Astrocyte of the spinal cord (primary cell): ENCODE measurements at places on chromosomes 4 and X.

DNA sequence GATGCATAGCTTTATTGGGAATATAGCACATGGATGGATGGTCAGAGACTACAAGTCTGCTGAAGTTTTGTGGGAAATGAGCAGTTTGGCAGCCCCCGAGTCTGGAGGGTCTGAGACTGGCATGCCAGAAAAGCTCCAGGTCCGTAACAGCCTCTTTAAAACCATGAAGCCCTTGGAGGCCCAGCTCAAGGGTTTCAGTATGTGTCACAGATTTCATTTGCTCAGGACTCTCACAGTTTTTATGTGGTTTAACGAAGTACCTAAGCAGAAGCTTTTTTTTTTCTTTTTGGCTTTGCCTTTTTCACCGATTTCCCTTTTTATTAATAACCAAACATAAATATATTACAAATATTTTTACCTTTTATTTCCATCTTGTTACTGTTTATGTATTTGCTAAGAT, 30.6 kb upstream of the TMEM184C start:
- no peak for DNase-seq

DNA sequence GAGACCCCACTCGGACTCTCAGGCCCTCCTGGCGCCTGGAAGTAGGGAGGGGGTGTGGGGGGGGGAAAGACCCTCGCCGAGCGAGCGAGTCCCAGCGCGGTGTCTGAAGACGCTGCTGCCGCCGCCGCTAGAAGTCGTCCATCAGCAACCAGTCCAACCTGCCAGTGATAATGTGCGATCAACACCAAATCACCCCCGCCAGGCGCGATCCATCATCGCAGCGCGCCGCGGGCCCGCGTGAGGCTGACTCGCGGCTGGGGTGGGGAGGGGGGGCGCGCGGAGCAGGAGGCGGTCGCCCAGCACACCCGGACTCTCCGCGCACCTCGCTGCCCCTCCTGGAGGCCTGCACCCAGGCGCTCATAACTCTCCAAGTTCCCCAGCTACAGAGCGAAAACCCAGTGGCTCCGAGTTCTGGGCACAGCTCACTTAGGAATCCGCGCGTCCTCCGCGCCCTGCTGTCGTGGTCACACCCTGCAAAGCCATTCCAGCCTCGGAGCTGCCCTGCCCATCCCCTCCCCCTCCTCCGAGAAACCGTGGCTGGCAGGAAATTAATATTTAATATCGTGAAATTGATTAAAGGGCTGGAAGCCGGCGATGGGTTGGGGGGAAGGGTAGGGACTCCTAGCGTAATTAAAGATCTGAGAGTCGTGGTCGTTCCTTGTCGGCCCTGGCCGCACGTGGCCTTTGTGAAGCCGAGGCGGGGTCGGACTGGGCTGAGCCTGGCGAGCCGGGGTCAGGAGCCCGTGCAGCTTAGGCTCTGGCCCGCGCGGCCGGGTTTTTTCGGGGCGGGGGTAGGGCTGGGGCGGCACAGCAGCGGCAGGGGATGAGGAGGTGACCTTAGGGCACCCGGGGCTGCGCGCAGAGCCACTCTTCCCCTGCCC, 58.1 kb upstream of the BCOR start:
- DNase-seq = no peak

DNA sequence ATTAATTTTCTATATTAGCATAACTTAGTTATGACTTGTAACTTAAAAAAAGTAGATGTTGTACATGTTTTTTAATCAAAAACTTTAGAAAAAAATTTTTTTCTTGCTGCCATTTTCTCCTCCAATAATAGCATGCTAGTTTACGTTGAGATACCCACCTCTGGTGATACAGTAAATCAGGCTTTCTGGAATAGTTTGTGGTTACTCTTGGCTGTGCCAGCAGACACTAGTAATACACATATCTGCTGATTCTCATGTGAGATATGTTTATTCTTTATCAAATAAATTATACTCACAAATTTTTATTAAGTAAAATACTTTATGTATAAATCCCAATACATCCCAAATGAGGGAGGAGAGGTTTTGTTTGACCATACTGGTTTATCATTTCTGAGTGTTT, 117.3 kb downstream of the KLHL8 start:
- no peak for DNase-seq

- no peak for DNase-seq
These were observed 782.8 kb upstream of the MAGEB2 start for GRCh38 chrX:29432534-29432933.

DNA sequence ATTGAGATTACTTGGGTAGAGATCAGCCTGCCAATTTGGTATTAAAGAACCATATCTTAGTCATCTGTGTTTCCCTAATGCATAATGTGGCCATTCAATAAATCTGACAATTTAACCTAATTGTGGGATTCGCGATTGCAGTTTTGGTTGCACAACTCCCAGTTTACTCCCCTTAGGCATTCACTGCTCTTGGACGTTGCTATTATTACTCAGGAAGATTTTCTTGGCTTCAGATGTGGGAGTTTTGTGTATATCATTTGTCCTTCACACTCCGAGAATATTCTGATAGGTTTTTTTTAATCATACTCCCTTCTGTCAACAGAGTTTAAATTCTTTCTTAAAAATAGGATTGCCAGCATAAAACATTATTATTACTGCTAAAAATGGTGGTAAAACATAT, 22.0 kb upstream of the TRPC3 start:
- no peak for DNase-seq

DNA sequence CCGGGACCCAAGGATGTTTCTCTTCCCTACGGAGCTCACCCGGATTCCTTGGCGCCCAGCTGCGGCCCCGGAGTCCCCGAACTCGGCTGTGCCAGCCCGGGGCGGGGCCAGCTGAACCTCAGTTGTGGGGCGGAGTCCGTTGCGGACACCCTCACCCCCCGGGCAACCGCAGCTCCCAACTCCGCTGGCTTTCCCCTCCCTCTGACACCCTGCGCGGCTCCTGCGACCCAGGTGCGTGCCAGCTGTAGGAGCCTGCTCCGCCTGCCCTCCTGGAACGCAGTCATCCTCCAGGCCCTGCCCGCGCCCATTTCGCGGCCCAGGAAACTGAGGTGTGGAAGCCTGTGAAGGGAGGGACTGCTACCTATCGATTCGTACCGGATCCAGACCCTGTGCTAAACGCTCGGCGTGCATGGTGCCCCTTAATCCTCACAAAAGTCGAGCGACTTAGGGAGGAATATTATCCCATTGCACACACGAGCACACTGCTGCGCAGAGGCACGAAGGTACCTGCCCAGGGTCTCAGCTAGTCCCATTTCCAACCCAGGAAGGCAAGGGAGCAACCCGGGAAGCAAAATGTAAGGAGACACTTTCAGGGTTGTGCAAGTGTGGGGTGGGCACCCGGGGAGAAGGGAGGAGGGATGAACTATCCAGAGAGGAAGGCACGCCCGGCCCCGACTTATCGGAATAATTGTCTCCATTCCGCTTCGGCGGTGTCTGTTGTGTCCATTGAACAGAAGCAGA, 12.3 kb downstream of the MSX1 start:
- DNase-seq = no peak

DNA sequence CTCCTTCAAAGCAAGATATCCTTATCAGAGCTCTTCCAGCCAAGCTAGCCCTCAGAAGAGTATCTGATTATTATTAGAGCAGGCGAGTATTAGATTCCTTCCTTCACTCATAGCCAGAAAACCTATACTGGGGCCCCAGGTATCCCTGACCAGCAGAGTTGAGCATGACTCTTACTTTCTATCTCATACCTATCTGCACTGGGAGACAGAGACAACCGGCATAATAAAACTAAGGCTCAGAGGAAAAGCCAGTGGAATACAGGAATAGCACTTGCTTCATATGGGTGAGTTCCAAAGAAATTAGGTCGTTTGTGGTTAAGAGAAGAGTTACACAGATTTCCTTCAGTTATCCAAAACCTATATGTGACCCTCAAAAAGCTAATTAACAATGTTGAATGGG, 41.8 kb upstream of the COX7B2 start:
- no peak for DNase-seq

DNA sequence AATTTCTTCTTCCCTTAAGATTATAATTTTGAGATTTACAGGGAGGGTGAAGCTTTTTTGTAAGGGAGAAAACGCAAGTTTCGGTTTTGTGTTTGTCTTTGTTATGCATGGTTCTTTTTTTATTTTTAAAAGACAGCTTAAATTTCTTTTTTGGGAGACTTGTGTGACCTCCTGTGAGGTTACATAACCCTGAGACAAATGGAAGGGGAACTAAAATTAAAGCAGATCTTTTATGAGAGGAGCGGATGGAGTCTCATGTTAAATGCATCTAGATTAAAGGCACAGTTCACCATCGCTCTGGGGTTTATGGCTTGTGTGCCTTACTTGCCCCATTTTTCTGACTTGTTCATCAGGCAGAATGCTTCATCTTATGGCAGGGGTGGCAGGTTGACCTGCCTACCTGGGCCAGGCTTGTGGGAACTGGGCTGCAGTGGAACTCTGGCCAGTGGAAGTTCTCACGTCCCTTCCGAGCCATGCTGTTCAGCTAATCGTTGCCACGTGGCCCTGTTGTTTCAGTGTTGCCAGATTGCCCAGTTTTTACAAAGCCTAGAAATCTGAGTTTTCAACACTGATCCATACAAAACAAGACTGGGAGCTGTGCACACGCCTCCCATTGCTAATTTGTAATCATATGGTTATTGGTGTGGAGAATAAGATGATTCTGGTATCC, 291.8 kb downstream of the ARHGAP10 start:
- no peak for DNase-seq

GRCh38 chrX:101208152-101208905, 11.3 kb upstream of the DRP2 start:
- DNase-seq = peak; percentile 31

DNA sequence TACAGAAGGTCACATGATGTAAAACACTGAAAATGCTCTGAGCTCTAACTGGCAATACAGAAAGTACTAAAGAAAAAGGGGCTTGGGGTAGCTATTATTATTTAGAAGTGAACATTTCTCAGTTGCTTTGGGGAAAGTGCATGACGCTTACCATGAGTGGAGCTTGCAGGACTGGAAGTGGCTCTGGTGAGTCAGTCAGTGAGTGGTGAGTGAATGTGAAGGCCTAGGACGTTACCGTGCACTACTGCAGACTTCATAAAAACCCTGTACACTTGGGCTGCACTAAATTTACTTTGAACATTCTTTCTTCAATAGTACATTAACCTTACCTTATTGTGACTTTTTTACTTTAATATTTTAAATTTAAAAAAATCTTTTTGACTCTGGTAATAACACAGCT, 89.3 kb upstream of the ENPP6 start:
- peak; percentile 22 for DNase-seq

GRCh38 chr4:38682336-38682735, 18.3 kb downstream of the KLF3 start:
- no peak for DNase-seq

DNA sequence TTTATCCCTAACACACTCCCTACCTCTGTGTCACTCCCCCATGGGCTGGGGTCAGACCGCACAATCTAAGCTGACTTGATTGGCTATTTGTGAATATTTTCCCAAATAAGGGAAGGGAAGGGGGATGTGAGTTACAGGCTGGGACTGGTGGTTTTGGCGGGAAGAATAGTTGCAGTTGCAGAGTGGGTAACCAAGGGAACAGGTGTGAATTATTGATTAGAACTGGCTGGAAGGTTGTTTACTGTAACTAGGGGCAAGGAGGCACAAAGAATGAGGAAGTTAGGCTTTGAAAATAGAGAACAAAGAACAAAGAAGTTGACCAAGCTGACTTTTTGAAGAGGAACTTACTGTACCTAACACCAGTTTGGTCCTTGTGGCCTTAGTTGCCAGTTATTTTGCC, 88.0 kb upstream of the XAGE2 start:
- DNase-seq = no peak

- DNase-seq = no peak
These were observed 9.9 kb upstream of the SMIM20 start for GRCh38 chr4:25903900-25904747.

- no peak for DNase-seq
These were observed 102.1 kb upstream of the KLF8 start for GRCh38 chrX:56130031-56130430.

DNA sequence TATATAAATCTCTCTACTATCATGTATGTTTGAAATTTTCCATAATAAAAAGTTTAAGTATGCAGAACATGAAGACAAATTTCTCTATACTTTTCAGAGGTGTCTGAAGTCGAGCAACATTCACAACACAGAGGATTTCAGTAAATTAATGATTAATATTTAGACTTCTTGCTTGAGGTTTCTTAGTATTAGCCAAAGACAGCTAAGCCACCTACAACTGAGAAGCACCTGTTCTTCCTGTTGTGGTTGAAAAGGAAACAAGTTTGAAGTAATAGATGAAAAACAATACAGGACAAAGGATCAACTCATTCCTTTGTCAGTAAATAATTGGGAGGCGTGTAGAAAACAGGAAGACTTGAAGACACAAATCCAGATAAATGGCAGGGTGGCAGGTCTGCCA, 21.1 kb downstream of the SCML1 start:
- DNase-seq = no peak

DNA sequence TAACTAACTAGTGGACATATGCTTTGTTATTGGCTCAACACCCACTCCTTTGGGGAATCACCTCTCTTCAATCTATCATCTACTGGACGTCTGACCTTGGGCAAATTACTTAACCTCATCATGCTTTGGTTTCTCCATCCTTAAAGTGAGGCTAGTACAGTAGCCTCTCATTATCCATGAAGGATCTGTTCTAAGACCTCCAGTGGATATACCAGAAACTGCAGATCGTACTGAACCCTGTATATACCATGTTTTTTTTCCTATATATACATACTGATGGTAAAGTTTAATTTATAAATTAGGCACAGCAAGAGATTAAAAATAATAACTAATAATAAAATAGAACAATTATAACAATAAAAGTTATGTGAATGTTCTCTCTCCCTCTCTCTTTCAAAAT, 56.2 kb downstream of the HMGB3 start:
- DNase-seq = no peak

- DNase-seq = no peak
These were observed 1477.1 kb upstream of the PCDH7 start for GRCh38 chr4:29243054-29243453.

GRCh38 chr4:7083597-7084563, 16.0 kb upstream of the GRPEL1 start:
- no peak for DNase-seq

DNA sequence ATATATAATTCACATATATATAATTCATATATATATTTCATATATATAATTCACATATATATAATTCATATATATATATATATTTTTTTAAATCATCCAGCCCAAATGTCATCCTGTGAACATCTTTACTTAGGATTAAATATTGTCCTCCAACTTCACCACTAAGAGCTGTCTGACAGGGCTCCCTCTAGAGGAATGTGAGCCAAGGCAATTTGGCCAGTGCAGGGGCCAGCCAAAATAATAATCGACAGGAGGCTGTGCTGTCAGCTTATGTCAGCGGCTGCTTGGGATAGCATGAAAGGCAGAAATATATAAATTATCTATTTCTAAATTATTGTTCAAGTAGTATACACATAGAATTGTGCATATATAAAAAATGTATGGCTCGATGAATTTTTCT, 29.5 kb downstream of the EGFL6 start:
- DNase-seq = no peak

DNA sequence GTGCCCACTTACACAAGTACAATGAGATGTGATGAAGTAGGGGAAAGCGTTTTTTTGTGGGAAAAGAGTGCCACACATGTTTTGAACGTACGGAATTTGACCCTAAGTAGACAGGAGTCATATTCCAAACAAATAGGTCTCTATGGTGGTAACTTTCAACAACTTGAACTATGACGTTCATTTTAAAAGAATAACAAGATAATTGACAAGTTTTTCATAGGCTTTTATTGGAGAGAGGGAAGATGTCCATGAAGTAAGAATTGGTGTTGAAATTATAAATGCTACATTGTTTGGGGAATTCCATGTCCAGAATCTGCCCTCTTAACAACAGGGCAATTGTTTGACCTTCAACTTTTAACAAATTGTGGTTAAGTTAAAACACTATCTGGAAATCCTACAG, 126.5 kb downstream of the GASK1B start:
- no peak for DNase-seq
